GM13976 (cell line): ENCODE measurements at places on chromosomes 6 and 20.
A peak's percentile ranks its signal among the peaks of the same experiment; 100 is the strongest.

DNA sequence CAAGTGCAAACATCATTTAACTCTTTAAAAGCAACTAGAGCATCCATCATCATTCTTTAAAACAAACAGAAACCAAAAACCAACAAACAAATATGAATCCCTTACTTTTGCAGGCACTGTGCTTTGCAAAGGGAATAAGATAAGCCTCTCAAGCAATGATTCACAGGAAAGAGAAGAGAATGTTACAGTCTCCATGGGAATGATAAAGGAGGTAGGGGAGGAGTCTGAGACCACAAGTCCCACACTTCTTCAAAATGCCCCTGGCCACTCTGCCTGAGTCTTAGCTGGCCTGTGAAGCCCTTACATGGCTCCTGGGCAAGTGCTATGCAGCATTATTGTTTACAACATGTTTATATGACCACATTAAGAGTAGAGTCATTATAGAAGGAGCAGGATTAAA is 257.7 kb upstream of the MARCKS start:
- DNase-seq: no peak

- no peak for DNase-seq
Observed at GRCh38 chr20:37413379-37413778, 67.4 kb downstream of the SRC start.

GRCh38 chr6:64750910-64751309 is 956.1 kb downstream of the EYS start:
- no peak for DNase-seq

GRCh38 chr20:63980317-63980805 is 571 bp upstream of the PRPF6 start:
- peak; percentile 65 for DNase-seq

GRCh38 chr6:1930356-1930755 is 315.0 kb downstream of the GMDS start:
- DNase-seq: no peak

DNA sequence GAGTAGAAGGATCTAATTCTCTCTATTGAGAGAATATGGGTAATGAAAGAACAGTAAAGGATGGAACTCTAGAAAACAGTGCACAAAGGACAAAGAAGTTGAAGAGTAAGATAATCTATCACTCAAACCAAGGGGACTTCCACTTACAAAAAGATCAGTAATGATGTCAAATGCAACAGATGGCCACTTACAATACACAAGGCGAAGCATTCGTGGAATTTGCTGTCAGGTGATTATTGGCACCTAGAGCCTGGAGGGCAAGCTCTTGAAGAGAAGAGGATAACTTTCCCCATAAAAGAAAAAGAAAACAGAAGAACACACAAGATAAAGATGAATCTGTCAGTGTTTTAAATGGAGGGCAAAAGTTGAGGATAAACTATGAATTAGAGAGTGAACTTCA is 256.0 kb upstream of the TCF21 start:
- no peak for DNase-seq

DNA sequence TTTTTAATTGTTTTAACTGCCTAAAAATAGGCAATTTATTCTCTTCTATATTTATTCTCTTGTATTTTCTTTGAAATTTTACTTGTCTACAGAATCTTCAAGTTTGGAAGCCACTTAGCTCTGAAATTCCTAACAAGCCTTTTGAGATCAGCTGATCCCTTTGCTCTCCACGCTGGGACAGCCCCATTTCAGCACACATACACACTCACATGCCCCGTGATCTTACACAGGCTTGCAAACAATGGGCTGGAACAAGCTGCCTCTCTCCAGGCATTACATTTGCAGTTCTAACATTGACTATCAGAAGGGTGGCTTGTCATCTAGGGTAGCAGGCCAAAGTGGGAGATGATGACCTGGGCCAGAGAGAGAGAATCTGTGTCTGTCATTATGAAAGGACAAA is 62.1 kb upstream of the RAB32 start:
- no peak for DNase-seq

DNA sequence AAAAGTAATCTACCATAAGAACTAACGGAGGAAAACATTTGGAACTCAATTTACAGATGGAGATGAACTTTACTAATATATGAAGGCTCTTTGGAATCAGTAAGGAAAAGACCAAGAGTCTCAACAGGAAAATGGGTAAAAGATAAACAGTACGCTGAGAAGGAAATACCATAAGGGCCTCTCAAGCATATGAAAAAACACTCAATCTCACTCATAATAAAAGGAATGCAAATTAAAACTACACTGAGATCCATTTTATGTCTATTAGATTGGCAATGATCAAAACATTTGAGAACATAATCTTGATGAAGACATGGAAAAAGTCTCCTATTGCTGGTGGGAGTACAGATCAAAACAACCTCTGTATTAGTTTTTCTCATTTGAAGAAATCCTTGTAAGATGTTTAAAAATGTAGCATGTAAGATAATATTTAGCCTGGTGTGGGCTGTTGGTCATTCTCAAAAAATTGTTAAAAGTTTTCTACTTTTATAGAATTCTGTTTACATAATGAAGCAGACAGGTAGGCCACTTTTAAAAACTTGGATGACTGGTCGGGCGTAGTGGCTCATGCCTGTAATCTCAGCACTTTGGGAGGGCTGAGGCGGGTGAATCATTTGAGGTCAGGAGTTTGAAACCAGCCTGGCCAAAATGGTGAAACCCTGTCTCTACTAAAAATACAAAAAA is 14.5 kb downstream of the REV3L start:
- DNase-seq: no peak

- DNase-seq: no peak
Observed at GRCh38 chr6:111750753-111751673, 122.2 kb downstream of the FYN start.

DNA sequence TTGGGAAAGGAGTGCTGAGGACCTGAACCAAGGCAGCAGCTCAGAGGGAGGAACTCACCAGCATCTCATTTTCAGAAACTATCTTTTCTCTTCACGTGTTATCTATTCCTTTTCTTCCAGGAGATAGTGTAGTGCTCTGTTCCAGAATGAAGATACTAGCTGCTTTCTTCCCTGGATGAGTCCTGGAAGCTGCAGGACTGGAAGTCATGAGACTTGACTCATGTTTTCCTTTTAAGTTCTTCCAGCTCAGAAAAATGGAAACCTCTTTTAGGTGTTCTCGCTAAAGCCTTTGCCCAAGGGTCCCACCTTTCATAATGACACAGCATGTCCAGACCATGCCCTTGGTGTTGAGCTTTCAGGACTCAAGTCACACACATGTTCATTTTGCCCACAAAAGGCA is 106.7 kb downstream of the UNC5CL start:
- no peak for DNase-seq

DNA sequence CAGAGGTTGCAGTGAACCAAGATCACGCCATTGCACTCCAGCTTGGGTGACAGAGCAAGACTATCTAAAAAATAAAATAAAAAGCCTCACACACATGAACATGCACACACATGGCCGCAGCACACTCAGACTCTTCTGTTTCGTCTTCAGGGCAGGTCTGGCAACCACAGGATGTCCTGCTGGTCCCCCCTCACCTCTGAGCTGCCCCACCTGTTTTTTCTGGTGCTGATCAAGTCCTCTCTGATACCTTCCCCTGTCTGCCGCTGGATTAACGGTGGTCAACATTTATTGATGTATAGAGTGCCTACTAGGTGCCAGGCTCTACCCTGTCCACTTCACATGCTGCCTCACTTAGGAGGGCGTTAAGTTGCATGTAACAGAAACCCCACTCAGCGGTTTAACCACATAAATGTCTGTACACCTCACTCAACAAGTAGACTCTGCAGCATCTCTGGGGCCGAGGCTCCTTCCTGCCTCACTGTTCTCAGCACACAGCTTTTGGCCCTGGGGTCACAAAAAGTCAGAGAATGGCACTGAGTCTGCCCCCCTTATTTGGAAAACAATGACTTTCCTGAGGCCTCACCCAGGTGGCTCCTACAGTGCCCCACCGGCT is 4.5 kb upstream of the AP5S1 start:
- DNase-seq: no peak

DNA sequence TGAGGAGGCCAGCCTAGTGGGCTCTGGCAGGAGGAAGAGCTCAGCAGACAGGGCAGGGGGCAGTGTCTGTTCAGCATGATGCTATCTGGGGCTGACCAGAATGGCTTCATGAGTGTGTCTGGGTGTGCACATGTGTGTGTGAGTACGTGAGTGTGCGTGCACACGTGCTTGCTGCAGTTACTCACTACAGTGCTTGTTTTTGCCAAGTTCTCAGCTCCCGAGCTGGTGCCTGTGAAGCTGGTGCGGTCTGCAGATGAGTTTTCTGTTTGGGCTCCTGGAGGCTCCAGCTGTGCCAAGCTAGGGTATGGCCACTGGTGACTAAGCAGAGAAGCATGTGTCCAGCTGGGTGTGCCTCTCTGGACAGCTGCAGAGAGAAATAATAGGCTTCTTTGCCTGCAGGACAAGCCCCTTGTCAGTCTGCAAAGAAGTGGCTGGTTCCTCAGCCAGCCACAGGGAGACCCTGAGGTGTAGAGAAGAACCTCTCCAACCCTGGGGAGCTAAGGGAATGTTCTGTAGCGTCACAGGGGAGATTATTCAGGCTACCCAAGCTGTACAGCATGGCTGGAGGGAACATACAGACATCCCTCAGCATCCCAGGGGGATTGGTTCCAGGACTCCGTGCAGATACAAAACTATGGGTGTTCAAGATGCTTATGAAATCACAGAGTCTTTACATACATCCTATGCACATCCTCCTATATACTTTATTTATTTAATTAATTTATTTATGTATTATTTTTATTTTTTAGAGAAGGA is 40.2 kb upstream of the FAM50B start:
- DNase-seq: no peak
